RWPE2 (cell line): ENCODE measurements at places on chromosomes 16 and 17.
A peak's percentile ranks its signal among the peaks of the same experiment; 100 is the strongest.

DNA sequence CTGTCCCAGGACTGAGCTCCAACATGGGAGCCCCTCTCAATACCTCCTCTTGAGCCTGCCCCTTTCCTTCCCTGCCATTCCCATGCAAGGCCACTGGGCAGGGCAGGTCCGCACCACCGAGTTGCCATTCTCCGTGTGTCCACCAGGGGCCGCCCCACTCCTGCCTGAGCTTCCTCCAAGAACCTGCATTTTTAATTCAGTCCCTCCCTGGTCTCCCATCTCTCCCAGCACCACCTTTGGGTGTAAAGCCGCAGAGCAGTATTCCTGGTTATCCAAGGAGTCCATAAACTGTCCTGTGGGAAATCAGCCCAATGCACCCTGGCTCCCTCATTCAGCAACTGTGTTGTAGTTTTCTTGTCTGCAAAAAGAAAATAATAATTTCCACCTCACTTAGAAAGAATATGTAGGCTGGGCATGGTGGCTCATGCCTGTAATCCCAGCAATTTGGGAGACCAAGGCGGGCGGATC lies 15.9 kb upstream of the ANKRD40CL start:
- peak; percentile 75 for DNase-seq

DNA sequence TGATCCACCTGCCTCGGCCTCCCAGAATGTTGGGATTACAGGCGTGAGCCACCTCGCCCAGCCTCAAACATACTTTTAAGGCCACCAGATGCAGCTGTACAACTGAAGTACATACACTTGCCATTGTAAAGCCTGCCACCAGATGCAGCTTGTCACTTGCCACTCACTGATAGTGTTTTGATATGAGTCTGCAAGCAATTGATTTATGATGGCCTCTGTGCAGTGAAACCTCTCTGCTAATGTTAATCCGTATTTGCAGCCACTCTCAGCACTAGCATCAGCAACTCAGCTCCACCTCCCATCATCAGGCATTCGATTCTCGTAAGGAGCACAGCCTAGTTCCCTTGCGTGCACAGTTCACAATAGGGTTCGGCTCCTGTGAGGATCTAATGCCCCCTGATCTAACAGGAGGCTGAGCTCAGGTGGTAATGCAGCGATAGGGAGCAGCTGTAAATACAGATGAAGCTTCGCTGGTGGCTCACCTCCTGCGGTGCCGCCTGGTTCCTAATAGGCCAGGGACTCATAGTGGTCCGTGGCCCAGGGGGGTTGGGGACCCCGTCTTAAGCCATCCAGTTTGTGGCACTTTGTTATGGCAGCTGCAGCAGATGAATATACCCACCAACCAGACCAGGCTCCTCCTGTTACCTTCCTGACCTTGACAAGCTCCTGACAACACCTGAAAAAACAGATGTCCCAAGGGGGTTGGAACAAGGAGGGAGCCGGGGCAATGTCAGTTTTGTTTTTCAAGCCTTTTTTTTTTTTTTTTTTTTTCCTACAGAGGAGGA lies 1.3 kb upstream of the HERPUD1 start:
- no peak for DNase-seq

GRCh38 chr17:45681706-45682105 lies 102.4 kb upstream of the CRHR1 start:
- DNase-seq, result no peak

DNA sequence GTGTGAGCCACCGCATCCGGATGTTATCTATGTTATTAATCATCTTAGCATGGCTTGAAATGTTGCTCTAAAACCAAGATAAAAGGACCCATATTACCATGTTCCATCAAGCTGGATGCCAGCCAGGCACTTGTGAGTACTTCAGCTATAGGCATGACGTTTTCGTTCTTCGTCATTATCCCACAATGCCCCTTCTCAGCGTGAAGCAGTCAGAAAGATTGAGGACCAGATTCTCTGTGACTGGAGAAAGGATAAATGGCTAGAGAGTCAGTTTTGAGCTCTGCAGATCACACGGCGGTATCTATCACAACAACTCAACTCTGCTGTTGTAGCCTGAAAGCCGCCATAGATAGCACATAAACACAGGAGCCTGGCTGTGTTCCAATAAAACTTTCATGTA lies 29.8 kb upstream of the LCMT1 start:
- DNase-seq, result no peak

DNA sequence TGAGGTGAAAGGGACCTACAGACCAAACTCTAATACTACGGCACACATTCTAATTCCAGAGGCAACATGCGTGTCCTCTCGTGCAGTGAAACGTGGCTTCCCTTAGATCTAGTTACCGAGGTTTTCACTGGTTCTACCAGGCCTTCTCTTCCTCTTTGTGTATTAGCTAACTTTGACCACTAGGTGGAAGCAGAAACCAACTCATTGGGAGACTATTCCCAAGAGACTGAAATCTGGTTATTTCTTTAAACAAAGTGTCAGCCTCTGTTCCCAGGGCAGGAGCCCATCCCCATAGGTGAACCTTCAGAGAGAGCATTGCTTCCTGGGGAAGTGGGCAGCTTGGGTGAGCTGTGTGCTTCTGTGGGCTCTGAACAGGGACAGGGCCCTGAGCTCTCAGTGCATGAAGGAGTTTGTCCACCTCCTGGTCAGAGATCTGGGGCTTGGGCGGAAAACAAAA lies 19.7 kb upstream of the RCVRN start:
- no peak for DNase-seq

GRCh38 chr16:59527206-59527997 lies 793.3 kb upstream of the GOT2 start:
- no peak for DNase-seq

- DNase-seq, result no peak
These were observed 16.2 kb downstream of the MLYCD start for GRCh38 chr16:83915081-83915480.

- DNase-seq, result no peak
These were observed 18.4 kb upstream of the ITGA3 start for GRCh38 chr17:50037321-50038107.

- peak; percentile 47 for DNase-seq
These were observed 511.8 kb upstream of the WSB1 start for GRCh38 chr17:26782153-26782552.

GRCh38 chr16:8569650-8570346 lies 20.5 kb downstream of the TMEM114 start:
- no peak for DNase-seq

GRCh38 chr16:19515757-19516156 lies 6.1 kb downstream of the GDE1 start:
- DNase-seq, result no peak

- no peak for DNase-seq
These were observed 878 bp upstream of the DNAJA2 start for GRCh38 chr16:46974352-46974751.

DNA sequence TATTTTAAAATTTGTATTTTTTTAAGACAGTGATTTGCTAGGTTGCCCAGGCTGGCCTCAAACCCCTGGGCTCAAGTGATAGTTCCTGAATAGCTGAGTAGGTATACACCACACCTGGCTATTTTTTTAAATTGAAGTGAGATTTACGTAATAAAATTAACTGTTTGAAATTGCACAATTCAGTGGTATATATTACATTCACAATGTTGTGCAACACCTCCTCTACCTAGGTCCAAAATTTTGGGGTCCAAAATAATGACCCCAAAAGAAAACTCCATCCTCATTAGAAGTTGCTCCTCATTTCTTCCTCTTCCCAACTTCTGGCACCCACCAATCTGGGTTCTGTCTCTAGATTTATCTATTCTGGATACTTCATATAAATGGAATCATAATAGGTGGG lies 3.0 kb upstream of the SMARCD2 start:
- DNase-seq, result no peak

DNA sequence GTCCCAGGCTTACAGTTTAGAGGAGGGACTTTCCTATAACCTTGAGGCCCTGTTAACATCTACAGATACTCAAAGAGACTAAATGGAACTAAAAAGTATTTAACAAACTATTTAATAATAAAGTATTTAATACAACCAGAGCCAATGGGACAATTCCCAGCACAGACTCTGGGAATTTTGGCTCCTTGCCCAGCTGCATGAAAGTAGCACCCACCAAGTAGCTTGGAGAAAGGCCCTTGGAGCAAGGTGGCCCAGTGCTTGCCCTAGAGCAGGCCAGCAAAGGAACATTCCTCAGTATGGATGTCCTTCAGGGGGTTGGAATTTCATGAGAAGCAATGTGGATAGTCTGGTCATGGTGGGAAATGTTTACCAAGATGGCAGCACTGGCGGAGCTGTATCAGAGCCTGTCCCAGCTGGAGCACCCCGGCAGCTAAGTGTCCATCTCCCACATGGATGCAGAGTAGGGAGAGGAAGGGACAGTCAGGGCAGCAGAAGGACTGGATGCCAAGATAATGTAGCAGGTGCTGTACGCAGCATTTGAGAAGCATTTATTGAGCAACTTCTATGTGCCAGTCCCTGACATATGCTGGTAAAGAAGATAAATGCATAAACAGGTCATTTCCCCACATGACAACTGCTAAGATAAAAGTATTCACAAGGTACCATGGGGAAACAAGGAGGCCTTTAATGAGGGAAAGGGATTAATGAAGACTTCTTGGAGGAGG lies 5.2 kb upstream of the SMARCD2 start:
- DNase-seq, result no peak

DNA sequence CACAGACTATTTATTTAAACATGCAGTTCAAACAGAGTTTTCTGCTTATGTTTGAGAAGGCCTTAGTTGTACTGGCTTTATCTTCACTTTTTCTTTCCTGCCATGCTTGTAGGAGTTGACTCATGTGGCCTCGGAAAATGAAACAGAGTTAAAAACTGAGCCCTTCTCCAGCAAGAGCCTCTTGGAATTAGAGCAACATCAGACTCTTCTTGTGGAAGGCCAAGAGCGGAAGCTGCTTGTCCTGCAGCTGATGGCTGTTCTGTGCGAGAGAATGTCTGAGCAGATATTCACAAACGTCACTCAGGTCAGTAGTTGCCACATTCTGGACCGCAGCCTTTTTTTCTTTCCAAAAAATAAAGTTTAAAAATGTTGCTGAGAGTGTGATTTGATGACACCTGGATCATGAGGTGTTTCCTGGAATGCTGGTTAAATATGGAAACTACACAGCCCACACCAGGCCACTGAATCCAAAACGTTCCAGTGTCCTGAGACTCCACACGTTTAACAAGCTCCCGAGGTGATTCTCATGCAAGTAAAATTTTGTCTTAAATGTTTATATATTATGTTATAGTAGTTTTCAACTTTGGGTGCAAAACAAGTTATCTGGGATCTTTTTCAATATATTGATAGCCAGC lies 65.9 kb downstream of the TANGO6 start:
- no peak for DNase-seq

DNA sequence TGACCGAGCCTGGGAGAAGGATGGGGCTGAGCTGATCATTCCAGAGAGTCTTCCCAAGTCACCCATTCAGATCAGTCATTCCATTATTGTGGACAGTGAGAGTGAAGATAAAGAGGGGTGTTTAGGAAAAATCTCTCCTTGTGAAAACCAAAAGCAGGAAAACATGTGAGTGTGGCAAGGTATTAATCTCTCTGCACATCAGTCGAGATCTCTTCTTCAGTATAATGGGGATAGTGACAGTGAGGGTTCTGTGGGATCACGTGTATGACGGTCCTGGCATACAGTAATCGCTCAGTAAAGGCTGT lies 35.4 kb downstream of the CHD9 start:
- no peak for DNase-seq

DNA sequence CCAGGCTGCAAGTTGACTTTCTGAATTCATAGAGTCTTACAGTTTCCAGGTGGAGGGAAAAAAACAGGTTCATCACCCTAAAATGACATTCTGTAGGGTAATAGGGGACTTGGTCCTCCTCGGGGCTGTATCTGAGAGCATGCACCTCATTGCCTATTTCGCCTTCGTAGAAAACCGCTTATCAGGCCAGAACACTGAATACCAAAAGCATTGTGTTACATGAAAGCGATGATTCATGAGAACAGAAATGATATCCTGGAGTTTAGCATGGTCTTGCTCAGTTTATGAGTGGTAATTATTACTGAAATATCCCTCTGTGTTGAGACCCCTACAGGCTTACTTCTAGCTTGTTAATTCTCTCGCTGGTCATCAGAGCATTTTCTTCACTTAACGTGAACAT lies 61.4 kb upstream of the ARHGAP44 start:
- DNase-seq, result no peak

- DNase-seq, result no peak
These were observed 1.0 kb upstream of the KRT20 start for GRCh38 chr17:40886090-40886489.

DNA sequence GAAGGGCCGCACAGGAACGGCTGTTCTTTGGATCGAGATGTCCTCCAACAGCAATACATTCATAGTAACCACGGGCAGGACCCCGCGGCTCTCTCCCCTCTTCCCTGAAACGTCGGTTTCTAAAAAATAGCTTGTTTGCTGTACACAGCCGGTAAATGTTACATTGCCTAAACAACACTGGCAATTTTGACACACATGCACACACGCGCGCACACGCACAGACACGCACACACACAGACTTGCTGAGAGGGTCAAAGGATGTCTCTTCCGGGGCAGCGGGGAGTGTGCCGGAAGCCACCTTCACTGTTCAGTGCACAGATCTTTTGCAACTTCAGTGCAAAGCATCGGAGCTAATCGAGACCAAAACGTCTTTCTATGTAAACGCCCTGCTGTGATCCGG lies 35.8 kb downstream of the ZDHHC7 start:
- DNase-seq, result no peak

GRCh38 chr16:14500791-14501190 lies 129.3 kb downstream of the PARN start:
- no peak for DNase-seq

DNA sequence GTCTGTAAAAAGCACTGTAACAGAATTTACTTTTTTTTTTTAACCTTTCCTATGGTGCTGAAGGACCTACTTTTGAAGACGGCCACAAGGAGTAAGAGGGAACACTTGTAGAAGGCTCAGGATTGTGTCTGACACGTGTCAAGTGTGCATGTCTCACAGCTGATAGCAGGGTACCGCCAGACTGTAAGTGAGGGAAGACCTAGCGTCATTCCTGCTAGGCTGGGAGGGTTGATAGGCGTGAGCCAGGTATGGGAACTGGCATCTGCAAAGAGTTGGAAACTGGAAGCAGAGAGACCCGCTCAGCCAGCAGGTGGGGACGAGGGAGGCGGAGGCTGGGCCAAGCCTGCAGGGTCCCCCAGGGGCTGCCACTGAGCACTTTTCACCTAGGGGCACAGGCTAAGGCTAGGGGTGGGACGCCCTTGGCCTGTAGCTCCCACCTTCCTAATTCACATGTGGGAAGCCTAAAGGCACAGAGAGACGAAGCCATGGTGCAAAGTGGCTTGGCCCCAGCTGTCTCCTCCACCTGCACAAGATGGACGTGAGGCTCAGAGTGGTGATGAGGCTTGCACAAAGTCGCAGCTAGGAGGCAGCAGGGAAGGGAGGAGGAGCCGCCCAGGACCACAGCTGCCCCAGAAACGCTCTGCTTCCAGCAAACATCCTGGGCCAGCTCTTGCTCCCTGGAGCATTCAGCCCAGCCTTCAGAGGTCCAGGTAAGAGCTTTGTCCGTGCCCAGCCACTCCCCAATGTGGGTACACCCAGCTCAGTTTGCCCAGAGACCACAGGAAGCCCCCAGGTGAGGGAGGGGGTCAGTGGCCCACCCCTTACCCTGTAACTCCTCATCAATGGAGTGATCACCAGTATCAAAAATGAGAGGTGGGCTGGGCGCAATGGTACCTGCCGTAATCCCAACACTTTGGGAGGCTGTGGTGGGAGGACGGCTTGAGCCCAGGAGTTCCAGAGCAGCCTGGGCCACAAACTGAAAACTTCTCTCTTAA lies 18.9 kb downstream of the VASN start:
- DNase-seq, result no peak

GRCh38 chr17:42853968-42854790 lies 3.2 kb downstream of the AOC3 start:
- DNase-seq, result no peak
